Stimulated activated CD8-positive, alpha-beta memory T cell treated with anti-CD3 and anti-CD28 coated beads, Interleukin-4, amount 100 ng/mL, for 1 hour (primary cell): ENCODE measurements at places on chromosomes 3 and 15.

- DNase-seq, result no peak
These were observed 26.9 kb downstream of the BMF start for GRCh38 chr15:40081691-40082194.

GRCh38 chr15:70524470-70524869 is 238.9 kb downstream of the UACA start:
- no peak for DNase-seq

- no peak for DNase-seq
These were observed 439.0 kb downstream of the NTRK3 start for GRCh38 chr15:87817553-87817952.

DNA sequence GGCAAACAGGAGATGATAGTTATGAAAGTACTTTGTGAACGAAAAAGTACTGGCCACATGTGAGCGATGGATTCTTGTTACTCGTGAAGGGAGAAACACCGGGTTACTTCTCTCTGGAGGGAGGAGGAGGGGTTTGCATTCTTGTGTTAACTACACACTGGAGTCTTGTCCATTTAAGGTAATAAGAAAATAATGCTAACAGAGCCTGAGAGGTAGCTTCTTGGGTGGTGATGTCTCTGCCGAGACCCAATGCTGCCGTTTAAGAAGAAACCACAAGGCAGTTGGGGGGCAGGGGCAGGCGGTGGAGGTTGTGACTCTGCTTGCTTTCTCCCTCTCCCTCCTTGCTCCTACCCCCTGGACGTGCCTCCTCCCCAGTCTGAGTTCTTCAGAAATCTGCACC is 100.9 kb upstream of the ROPN1 start:
- no peak for DNase-seq

DNA sequence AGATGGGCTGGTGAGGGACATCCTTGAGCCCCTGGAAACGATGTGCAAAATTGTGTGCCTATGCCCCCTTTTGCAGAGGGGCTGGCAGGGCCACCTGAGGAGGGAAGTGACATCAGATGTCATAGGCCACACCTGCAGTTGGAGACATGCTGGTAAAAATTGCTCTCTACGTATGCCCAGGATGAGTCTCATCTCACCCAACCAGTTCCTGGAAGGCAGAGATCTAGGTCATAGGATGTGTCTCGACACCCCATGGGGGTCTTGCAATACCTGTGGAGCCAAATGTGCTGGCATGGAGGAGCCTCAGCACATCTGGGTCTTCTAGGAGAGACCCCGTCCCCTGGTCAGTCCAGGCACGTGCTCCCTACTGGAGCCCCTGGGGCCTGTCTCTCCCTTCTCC is 96.5 kb upstream of the TLE3 start:
- no peak for DNase-seq

GRCh38 chr3:111227216-111227615 is 155.6 kb downstream of the NECTIN3 start:
- DNase-seq, result no peak

DNA sequence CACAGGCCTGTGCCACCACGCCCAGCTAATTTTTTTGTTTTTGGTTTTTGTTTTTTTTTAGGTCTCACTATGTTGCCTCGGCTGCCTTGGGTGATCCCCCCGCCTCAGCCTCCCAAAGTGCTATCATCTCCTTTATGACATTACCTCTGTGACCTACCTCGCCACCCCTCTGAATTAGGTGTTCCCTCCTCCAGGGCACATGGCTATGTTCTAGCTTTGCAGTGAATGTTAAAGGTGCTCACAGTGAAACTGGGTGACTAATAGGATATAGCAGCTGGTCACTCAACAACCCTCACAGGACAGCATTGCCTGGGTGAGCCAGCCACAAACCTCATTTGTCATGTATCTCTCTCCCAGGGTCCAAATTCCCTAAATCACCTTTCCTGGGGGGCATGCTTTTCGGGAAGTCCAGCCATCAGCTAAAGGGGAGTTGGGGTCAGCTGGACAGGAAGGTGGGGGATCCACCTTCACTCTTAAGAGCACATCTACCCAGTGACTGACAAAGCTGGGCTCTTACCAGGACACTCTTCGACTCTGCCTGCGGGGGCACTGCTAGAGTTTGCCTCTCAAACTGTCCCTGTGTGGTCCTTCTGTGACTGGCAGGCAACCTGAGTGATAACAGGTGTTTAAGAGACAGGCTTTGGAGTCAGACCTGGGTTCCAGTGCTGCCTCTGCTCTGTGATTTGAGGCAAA is 1.6 kb upstream of the TTLL3 start:
- no peak for DNase-seq

GRCh38 chr3:172021859-172022258 is 17.5 kb upstream of the FNDC3B start:
- no peak for DNase-seq

- DNase-seq, result no peak
These were observed 328.0 kb downstream of the NLGN1 start for GRCh38 chr3:173725507-173725906.

DNA sequence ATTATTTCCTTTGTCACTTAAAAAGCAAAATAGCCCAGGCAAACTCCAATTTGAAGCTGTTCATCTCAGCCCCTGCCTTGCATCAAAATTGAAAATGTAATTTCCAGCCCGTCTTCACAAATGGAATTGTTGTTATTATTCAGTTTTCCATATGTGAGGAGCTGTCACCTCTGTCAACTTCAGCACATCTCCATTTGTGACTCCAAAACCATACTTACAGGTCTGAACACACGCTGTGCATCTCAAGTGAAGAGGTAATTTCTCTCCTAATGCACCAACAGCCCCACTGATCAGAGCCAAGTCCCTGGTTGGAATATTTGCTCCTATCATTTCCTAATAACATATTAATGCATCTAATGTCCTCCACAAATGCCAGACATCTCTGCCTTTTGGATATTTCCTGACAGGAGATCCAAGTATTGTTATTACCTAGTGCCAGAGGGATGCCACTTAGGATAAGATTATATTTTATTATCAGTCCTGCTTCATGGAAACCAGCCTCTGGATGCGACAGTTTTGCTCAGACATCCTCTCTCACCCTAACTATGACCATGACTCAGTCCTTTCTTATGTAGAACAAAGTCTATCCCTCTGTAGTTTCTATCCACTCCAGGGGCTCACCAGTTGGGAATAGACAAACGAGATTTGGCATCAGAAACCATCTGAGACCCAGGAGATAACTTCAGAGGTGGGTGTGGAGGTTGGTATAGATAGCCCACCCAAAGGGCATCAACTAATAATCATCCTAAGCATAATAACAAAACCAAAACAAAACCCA is 379.8 kb downstream of the VPS13C start:
- no peak for DNase-seq

DNA sequence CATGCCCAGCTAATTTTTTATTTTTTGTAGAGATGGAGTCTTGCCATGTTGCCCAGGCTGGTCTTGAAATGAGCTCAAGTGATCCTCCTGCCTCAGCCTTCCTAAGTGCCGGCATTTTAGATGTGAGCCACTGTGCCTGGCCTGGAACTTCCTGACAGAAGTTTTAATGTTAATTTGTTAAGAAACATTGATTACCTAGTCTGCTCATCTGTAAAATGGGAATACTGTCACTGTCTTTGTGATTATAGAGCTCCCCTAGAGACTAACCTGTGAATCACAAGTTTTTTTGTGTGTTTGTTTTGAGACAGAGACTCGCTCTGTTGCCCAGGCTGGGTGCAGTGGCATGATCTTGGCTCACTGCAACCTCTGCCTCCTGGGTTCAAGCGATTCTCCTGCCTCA is 4.3 kb upstream of the EIF3J start:
- no peak for DNase-seq

DNA sequence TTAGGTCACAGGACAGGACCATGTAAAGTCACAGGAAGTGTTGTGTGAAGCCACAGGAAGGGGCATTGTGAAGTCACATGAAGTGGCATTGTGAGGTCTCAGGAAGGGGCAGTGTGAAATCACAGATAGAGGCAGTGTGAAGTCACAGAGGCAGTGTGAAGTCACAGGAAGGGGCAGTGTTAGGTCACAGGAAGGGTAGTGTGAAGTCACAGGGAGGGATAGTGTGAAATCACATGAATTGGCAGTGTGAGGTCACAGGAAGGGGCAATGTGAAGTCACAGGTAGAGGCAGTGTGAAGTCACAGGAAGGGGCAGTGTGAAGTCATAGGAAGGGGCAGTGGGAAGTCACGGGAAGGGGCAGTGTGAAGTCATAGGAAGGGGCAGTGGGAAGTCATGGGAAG is 37.9 kb downstream of the GASK1A start:
- DNase-seq, result no peak

DNA sequence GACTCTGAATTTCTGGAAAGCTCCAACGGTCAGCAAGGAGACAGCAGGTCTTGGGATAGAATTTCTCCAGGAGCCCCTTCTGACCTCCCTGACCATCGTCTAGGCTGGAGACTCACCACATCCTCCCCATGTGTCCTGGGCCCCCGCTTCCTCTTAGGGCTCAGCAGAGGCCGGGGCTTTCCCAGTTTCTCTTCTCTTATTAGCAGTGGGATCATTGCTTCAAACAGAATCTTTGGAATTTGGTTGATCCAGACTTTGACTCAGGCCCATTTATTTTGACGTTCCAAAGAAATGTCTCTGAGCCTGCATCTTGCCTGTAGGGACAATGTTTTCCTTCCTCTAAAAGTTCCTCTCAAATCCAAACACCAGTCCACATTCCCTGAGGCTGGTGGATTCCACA is 38.4 kb upstream of the SLC6A6 start:
- no peak for DNase-seq

GRCh38 chr15:57477736-57478522 is 101.6 kb downstream of the CGNL1 start:
- DNase-seq, result no peak

DNA sequence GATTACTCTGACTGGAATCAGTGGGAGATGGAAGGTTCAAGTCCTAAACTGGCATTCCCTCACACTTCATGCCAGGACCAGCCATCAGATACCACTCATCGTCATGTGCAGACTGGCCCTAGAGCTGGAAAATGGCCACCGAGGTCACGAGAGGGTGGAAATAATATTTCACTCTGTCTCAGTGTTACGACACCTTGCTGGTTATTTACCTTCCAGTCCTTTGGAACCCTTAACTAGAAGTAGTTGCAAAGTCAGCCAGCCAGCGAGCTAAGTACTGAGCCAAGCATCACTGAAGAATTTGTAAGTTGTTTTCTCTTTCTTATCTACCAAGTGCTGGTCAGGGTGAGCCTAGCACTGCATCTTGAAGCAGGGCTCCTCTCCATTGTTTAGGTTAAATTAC is 309.9 kb upstream of the RASGRP1 start:
- DNase-seq, result no peak

GRCh38 chr3:23600167-23600871 is 205.4 kb upstream of the UBE2E1 start:
- no peak for DNase-seq

DNA sequence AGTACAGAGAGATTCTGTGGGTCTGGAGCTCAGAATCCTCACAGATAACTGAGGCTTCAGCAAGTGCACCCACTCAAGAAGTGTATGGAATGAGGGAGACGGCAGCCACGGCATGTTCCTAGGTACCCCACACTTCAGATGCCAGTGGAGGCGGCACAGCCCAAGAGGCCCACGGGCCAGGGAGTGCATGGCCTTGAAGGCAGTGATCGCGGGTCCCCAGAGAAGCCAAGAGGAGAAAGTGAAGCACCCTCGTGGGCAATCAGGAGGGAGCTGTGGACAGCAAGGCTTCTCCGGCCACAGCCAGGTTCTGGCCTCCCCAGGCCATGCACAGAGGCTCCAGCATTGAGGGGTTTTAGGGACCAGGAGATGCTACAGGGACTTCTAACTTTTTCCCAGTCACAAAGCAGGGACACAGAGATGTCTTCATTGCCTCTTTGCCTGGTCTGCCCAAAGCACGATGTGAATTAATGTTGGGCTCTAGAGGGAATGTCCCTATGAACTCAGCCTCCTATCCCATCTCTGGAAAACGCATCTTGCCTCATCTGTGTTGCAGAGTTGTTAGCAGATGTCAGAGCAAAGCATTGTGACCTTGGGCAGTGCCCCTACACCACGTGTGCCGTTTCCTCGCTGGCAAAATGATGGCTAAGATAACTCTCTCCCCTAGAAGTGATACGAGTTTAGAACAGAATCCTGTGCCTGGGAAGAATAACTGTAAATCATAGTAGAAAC is 2.6 kb upstream of the MAP6D1 start:
- no peak for DNase-seq

DNA sequence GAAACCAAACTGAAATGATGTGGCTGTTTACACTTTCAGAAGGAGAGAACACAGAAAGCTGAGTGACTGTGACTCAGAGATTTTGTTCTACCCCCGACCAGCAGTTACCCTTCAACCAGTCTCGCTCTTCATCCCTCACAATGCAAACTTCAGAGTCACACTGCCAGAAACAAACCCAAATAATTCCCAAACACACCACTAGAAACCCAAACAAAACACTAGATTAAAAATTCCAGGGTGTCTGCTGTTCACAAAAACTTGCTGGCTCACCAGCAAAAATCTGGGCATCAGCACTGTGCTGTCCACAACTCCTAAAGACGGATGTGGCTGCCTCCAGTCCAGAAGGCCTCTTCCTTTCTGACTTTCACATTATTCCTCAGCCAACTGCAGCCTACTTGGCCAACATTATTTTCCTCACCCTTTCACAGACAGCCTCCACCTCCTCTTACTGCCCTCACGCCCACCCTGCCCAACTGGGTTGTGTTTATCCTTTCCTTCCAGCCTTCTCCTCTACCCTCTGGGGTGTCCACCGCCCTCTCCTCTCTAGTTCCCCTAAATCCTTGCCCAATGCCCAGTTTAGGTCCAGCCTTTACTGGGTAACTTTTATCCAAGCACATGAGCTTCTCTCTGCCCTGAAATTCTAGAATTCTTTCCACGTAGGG is 71.4 kb downstream of the MECOM start:
- no peak for DNase-seq

- DNase-seq, result no peak
These were observed 18.3 kb downstream of the PTPRG start for GRCh38 chr3:61579685-61580084.

- no peak for DNase-seq
These were observed 130.3 kb downstream of the ATP8B4 start for GRCh38 chr15:49988766-49989165.

DNA sequence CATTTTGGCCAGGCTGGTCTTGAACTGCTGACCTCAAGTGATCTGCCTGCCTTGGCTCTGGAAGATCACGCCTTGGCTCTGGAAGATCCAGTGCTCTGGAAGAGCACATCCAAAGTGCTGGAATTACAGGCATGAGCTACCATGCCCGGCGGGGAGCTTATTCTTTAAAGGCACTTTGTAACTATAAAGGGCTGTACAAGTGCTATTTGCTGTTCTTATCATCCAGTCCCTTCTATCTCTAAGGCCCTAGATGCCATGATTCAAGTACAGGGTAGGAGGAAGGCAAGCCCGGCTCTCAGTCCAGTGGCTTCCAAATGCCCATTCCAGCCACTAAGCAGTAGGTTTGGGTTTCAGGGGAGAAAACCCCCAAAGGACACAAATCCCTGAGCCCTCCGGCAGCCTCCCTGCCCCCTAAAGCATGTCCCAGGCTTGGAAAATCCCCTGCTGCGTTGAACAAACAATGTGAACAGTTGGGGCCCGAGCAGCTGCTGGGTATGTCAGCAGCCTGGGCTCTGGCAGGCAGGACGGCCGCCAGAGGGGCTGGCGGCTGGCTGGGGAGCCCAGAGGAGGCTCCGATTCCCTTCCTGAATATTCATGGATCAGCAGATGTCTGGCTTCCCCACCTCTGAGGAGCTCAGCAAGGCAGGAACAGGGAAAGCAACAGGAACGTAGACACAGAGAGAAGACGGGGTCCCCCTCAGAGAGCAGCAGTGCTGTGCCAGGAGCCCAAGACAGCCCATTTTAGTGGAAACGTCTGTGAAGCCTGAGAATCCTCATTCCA is 7.7 kb downstream of the IGDCC4 start:
- DNase-seq, result no peak

- no peak for DNase-seq
These were observed 308.9 kb upstream of the TMCO5A start for GRCh38 chr15:37625576-37625975.
